ENCODE measurements at places on chromosomes 1 and 21.

DNA sequence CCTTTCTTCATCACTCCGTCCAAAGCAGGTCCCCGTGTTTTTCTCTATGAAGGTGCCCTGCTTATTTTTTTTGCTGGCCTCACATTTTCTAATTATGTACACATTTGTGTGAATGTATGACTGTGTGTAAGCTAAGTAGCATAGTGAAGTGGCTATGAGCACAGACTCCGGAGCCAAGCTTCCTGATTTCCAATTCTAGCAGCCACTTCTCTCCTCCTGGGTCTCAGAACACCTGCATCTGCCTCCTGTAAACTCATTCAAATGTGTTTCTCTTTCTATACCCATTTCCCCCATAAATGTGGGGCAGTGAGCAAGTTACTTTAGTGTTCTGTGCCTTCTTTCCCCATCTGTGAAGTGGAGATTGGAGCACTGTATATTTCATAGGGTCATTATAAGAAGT is 2.1 kb downstream of the SLAMF6 start:
- DNase-seq = no peak

GRCh38 chr1:116521186-116521585 is 49.6 kb downstream of the CD58 start:
- no peak for DNase-seq

DNA sequence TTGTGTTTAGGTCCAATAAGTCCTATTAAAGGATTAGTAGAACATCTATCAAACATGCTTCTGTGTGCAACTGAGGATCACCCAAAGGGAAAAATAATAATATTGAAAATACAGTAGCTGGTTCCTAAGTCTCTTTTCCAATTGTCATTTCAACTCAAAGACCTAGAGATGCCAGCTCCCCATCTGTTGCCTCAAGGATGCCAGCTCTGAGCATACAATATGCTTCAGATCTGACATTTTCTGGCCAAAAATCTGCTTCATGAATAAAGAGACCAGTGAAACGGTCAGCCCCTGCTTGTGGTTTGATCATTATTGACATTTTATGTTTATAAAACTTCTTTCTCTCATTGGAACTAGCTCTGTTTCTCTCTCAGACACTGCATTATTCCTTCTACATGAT is 72.9 kb downstream of the CCDC185 start:
- no peak for DNase-seq

DNA sequence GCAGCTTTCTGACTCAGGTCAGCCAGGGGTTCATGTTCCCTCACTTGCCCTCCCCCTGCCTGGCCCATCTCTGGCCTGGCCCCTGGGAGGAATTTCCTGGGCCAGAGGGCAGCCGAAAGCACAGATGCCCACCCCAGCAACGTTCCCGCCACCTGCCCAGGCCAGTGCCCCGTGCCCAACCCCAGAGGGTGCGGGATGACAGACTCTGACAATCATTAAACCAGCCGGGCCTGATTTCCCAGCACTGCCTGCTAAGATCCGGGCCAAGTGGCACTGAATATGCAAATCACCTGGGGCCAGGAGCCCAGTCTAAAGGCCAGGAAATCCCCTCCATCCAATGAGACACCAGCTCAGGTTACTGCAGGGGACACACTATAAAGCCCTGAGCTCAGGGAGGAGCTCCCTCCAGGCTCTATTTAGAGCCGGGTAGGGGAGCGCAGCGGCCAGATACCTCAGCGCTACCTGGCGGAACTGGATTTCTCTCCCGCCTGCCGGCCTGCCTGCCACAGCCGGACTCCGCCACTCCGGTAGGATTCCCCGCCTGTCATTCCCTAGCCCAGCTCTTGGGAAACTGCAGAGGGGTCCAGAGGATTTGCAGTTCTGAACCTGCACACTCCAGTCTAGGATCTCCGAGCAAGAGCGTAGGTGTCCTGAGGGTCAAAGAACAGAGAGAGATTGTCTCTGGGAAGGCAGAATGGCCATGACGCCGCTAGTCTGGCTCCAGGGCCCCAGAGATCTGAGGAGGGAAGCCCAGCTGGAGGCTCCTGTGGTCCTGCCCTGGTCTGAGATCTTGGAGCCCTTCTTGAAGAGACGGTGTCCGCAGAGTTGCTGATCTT is at the start of gene ELF3:
Gene ELF3 (plus strand): TSS at position 408 of the 836 bp plus-strand sequence. CDS start 550 bp downstream, outside the sequence.
- DNase-seq = no peak

GRCh38 chr1:58785442-58786058 is 1.7 kb upstream of the JUN start:
- peak; percentile 4 for DNase-seq

- no peak for DNase-seq
Observed at GRCh38 chr1:198558402-198558801, 17.9 kb upstream of the ATP6V1G3 start.

DNA sequence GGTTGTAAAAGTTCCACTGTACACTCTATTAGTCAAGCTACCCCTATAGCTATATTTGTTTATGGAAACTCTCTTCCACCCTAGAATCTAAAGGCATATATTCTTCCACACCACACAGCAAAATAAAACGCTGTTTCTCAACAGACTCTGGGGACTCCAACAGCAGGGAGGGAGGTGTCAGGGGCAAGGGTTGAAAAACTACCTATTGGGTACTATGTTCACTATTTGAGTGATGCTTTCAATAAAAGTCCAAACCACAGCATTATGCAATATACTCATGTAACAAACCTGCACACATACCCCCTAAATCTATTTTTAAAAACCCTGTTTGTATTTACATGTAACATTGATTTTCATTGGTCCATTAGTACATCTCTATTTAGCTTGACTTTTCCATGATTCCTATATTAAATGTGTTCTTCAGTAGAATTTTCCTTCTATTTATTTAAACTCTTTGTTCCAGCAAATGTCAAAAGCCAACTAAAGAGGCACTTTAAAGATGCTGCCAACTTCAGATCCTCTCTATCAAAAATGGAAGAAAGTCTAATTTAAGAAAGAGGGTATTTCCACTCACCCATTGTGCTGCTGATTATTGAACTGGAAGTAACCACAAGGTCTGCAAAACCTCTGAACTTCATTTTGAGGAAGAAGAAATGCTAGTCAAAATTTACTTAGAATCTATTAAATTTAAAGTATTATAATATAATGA is 26.2 kb downstream of the RGS7 start:
- DNase-seq = no peak

DNA sequence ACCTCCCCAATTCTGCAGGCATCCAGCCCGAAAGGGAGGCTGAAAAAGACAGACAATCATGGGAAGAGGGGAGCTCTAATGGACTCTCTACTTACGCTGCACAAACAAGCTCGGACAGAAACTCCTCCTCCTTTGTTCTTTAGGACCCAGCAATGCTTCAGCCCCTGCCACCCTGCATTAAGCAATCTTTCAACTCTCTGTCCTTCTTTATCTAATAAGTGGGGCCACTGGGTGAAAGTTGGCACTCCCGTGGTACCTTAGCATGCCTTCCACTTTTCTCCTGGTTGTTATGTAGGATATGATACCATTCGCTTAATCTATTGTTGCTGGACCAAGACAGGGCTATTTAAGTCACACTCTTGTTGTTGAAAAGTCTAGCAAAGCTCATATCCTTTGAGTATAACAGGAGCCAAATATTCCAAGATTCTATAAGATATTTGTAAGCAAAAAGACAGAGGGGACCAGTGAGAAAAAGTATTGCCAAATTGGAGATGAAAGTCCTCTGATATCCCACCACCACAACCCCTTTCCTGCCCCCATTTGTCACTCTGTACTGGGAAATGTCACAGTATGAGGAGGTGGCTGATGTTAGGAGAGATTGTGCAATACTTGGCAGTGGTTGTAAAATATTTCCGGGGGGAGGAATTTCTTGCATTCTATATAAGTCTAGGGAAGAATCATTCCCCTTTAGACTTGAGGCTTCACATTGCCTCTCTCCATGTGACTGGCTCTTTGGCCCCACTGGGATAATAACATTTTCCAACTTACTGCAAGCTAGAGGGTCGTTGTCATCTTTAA is 137.3 kb upstream of the GJB5 start:
- DNase-seq = no peak

GRCh38 chr21:32388306-32388705 is 4.5 kb downstream of the URB1 start:
- no peak for DNase-seq

DNA sequence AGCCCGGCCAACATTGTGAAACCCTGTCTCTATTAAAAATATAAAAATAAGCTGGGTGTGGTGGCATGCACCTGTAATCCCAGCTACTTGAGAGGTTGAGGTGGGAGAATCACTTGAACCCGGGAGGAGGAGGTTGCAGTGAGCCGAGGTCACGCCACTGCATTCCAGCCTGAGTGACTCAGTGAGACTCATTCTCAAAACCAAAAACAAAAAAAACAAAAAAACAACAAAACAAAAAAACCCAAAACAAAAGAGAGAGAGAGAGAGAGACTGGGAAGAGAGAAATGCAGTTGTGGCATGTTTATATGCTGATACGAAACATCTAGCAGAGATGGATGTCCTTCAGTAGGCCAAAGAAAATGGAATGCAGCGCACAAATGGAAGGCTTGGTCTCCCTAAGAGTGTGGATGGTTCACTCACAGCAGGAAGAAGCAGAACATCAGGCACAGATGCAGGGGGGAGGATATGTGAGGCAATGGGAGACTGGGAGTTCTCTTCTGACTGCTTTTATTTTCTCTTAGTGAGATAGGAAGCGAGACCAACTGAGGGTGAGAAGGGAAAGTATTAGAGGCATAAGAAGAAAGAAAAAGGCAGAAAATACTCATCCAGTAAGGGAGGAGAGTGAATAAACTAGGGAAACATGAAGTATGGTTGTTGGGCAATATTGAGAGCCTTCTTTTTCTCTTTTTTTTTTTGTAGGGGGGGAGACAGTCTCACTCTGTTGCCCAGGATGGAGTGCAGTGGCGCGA is 16.0 kb downstream of the THEM4 start:
- no peak for DNase-seq

GRCh38 chr1:221335161-221336101 is 406.5 kb downstream of the DUSP10 start:
- DNase-seq = no peak

DNA sequence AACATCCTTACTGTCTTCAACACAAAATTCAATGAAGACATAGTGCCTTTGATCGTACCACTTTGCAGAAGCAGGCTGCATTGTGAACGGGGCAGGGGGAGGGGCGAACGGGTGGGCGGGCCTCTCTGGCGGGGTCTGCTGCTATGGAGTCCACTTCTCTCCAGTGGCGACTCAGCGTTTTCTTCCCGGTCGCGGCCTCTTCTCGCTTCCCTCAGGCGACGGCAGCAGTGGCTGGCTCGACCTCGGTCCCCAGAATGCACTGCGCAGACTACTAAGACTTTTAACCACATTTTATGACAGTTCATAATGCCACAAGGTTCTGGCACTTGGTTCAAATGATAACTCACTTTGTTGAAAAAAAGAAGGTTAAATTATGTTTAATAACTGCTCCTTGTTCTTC is 21.2 kb downstream of the GBP2 start:
- DNase-seq = no peak

Data from stimulated activated CD4-positive, alpha-beta T cell treated with anti-CD3 and anti-CD28 coated beads, Interleukin-4, amount 100 ng/mL, for 4 hours (primary cell).